ENCODE measurements at places on chromosomes 3 and 15.

DNA sequence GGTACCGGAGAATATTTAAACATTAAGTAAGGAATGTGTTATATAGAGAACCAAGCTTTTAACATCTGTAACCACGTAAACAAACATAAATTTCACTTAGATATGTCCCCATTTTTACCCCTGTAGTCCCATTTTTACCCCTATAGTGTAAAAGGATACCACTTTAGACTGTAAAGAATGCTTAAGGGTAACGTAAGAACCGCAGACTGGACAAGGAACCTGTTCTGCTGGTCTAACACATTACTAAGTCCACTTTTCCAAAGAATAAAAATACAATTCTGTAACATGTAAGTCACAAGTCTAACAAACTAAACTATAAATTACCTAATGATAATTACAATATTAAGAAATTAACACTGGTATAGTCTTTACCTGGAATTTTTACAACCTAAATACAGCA lies 2.9 kb downstream of the SLC12A6 start:
- no peak for DNase-seq

DNA sequence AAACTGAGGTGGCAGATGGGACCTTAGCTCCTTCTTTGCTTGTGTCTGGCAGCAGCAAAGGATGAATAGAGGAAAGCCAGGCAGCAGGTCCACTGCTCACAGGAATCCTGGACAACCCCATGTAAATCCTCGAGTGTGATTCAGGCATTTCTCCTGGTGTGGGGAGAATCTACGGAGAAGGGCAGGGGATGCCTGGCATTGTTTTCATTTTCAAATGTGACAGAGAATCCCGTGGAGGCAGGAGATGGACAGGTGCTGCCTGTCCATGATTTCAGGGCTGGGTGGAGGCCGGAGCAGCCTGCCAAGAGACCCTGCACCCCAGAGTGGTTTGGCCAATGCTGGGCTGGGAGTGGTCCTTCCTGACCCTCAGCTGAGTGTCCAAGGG lies 1.7 kb downstream of the HRH1 start:
- no peak for DNase-seq

DNA sequence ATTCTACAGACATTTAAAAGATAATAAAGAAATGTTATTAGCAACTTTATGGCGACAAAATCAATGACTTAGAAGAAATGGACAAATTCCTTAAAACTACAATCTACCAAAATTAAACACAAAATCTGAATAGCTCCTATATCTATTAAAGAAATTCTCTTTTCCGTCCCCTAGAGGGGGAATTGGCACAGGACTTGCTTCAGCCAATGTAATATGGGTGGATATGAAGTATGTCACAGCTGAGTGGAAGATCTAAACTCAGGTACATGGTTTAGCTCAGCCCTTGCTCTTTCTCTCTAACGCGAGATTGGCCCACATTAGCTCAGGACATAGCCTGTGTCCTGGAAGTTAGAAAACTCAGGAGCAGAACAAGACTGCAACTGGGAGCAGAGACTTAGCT lies 79.3 kb downstream of the DNAH12 start:
- no peak for DNase-seq

DNA sequence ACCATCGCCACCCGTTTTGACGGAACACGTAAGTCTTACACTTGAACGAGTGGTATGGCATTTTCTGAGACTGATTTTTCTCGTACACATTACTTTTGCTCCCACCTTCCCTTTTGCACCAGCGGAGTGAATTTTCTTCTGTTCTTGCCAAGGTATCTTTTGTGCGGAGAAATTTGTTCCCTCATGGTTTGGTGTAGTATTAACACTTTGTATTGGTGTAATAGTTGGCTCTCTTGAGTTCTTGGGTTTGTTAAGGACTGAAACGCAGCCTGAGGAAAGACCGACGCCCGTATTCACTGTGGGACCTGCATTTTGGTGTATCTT lies 420 bp downstream of the KCNH8 start:
- DNase-seq = peak; percentile 8

DNA sequence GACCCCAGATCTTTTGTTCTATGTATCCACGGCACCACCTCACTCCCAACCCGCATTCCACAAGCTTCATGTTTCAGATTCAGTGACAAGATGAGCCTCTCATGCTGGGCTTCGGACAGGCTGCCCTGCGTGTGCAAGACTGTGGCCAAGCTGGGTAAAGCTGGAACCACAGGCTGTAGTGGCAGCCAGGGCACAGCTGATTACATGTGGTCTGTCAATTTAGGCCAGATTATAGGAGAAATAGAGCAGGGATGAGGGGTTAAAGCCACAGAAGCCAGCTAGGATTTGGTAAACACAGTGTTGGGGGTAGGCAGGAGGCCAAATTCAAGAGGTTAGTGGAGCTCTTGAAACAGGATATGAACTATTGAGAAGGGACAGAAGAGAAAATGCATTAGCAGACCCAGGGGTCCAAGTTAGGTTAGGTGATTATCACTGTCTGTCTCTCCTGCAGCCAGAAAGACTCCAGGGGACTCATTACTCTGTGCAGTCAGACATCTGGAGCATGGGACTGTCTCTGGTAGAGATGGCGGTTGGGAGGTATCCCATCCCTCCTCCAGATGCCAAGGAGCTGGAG lies 12.9 kb downstream of the SNAPC5 start:
- DNase-seq = no peak

- peak; percentile 61 for DNase-seq
These were observed 44.6 kb upstream of the VILL start for GRCh38 chr3:37945807-37946530.

DNA sequence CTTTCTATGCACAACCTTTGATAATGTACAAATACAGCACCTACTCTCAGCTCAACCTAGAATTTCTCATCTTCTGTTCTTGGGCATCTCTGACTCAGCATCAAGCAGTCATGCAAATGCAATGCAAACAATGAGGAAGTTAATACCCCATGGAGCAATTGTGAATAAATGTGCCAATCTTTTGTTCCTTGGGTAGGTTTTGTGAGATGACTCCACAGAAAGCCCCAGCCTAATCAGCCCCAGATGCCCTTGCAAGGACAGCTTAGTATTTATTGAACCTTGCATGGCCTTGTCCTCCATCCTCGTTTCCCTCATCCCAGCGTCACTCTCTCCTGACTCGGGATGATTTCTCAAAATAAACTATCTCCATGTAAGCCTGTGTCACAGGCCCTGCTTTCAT lies 494.7 kb upstream of the NECTIN3 start:
- DNase-seq = no peak
